ENCODE measurements at places on chromosomes 3 and 15.
A peak's percentile ranks its signal among the peaks of the same experiment; 100 is the strongest.

- DNase-seq, result no peak
Observed at GRCh38 chr3:71685686-71686085, 39.5 kb downstream of the EIF4E3 start.

DNA sequence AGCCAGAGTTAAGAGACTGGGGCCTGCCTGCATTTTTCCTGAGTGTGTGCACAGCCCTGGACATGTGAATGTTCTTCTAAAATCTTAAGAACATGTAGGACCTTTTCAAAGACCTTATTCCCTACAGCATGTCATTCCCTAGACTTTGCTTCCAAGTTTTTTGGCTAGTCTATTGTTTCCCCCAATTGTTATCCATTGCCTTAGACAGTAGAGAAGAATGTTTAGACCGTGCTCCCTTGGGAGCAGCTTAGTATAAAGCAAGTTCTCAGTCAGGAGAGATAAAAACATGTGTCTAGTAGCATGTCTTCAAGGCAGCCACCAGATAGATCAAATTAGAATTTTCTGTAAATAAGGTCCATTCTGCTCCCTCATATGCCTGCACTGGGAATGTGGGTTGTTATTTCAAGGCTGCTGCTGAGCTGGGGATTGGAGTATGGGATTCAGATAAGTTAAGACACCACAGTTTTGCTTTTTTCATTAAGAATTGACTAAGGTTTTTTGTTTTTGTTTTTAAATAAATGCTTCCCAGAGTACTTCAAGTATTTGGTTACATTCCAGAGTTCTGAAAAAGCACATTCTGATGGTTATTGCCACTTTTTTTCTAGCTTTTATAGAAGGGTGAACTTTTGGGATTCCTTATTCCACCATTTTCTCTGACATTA lies 246.7 kb downstream of the RORA start:
- no peak for DNase-seq

- DNase-seq, result no peak
Observed at GRCh38 chr3:42099020-42099765, 8.0 kb downstream of the TRAK1 start.

DNA sequence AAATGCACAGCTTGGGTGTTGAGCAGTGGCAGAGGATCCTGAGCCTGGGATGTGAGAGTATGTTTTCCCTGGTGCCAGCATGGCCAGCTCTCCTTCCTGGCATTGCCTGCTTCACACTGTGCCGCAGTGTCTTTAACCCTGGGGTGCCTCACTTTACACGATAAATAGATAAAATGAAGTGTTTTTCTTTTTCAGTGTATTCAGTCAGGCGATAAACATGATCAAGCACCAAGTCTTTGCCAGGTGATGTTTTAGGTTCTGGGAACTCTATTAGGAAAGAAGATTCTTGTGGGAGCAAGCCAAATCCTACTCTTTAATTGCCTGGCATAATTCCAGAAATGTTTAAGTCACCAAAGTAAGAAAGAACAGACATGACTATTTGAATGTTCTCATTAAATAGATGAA lies 14.0 kb downstream of the ABHD6 start:
- no peak for DNase-seq

DNA sequence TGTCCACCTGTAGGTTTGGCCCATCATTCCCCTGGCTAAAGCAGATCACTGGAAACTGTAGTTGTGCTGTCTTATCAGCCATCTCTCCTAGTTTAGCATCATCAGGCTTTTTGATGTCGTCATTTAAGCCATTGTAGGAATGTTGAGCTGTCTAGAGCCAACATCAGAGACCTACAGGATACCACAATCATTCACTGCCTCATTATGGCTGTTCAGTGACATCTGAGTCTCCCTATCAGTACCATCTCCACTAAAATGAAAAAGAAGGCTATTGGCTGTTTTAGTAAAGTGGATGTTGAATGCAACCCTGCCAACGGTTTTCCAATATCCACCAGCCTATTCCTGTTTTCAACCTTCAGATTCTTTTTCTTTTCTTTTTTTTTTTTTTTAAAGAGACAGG lies 29.2 kb downstream of the RLBP1 start:
- no peak for DNase-seq

- no peak for DNase-seq
Observed at GRCh38 chr3:53226142-53226840, 29.5 kb downstream of the TKT start.

GRCh38 chr3:229183-229661 lies 32.7 kb downstream of the CHL1 start:
- no peak for DNase-seq

GRCh38 chr3:29409409-29409808 lies 128.5 kb downstream of the RBMS3 start:
- DNase-seq, result no peak

DNA sequence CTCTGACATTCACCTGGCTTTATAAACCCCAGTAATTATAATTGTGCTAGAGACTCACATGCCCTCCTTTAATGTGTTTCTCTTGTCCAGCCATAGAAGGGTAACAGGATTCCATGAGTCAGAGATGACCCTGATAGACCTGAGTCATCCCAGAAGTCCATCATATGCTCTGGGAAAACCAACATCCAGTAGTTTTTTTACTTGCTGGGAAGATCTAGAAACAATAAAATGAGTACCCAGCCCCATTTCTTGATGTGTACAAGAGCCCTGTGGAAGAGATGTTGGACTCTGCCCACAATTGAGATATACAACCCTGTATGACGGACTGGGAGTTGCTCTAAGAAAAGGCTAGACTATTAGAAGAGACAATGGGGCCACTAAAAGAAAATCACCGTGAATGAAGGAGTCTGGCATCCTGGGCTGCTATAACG lies 22.4 kb upstream of the THUMPD3 start:
- DNase-seq, result no peak

GRCh38 chr3:145219355-145220235 lies 941.4 kb downstream of the PLOD2 start:
- DNase-seq, result peak; percentile 1

- no peak for DNase-seq
Observed at GRCh38 chr15:87575896-87576473, 680.6 kb downstream of the NTRK3 start.

- no peak for DNase-seq
Observed at GRCh38 chr3:179421500-179421899, 29.8 kb downstream of the GNB4 start.

DNA sequence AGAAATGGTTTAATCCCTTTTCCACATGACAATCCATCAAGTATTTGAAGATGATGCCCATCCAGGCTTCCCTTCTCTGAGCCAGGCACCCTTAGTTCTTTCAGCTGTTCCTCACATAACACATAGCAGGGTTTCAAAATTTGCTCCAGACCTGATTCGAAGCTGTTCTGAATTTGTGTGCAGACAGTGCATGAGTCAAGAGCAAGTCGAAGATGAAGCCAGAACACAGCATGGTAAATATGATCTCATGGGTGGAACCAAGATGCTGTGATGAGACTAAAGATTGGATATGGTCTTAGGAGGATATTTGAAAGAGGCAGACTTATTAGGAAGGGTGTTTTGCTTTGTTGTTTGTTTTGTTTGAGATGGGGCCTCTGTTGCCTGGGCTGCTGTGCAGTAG lies 32.6 kb upstream of the PDE8A start:
- no peak for DNase-seq

DNA sequence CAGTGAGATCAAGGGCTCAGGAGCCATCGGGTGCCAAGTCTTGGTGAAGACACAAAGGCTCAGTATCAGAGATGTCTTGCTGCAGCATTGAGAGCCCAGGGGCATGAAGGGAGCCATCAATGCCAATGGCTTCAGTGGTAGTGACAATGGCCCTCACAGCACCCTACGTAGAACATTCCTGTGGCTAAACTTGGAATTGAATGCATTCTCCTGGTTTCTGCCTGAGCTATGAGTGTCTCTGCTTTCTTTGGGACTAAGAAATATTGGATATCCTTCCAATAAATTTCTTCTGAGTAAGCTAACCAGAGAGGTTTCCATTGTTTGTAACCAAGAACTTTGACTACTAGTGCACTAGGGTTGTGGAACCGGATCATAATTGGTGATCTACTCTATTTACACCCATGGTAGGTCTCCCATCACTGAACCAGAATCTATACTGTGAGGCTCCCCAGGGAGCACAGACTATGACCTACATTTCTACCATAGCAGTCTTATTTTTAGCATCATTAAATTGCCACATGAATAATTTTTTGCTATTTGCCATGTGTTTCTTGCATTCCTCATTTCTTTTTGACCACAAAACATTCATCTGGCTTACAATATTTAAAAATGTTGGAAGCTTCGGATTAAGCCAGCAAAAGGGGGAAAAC lies 31.6 kb upstream of the PDZRN3 start:
- no peak for DNase-seq

DNA sequence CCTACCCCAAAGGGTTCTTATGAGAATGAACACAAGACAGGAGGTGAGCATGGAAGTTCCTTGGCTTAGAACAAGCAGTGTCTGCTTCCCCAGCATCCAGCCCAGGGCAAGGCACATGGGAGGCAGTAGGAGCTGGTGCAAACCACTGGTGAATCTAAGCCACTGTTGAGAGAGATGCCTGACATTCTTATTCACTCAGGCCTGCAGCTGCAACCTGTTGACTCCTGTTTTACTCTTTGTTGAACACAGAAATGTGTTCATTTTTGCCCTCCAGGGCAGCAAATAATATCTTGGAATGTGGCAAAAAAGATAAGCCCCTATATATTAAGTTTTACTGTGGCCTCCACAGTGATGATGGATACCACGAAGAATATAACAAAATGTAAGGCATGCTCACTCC lies 8.9 kb upstream of the PAK6 start:
- no peak for DNase-seq

DNA sequence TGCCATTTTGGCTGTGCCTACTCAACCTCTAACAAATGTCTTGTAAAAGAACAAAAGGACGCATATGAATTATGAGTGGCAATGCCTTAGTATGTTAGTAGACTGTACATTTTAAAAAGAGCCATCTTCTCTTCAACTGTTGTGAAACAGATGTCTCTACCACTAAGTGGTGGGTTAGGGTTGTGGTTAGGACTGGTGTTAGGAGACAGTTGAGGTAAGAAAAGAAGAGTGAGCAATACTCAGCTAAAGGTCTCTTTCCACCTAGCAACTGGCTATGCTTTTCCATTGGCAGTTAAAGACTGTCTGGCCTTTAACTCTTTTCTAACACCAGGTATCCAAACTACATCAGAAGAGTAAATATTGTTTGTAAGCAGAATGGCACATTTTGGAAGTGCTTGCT lies 221.7 kb upstream of the TBC1D5 start:
- peak; percentile 59 for DNase-seq

GRCh38 chr3:181009225-181009624 lies 19.7 kb upstream of the DNAJC19 start:
- no peak for DNase-seq

DNA sequence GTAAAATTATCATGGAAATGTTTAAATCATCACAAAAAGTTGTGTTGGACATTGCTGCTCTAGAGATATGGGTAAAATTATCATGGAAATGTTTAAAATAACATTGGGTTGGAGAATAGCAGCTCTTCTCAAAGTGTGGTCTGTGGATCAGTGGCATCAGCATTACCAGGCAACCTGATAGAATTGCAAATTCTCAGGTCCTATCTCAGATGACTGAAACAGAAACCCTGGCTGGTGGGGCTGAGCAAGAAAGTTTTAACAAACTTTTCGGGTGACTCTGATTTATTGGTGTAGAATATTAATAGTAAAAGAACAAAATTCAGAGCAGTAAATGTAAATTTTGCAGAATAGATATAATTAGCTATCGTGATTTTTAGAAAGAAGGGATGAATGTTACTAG lies 28.9 kb downstream of the NXPE3 start:
- DNase-seq, result no peak

DNA sequence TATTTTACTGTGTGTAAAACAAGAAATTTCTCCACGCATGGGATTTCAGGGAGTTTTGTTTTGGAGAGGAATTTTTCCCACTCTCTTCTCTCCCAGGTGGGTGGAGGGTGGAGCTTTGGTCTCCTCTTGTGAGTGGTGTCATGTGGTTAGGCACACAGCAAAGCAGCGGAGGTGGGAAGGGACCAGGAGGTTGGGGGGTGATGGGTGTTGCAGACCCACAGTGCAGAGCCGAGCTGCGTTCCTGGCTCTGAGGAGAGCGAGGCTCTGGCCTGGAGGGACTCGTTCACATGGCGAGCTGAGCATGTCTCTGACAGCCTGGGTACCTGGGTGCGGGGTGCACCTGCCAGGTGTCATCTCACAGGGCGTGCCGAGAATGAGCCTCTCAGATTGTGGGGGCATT lies 87.8 kb downstream of the RYR3 start:
- DNase-seq, result no peak

DNA sequence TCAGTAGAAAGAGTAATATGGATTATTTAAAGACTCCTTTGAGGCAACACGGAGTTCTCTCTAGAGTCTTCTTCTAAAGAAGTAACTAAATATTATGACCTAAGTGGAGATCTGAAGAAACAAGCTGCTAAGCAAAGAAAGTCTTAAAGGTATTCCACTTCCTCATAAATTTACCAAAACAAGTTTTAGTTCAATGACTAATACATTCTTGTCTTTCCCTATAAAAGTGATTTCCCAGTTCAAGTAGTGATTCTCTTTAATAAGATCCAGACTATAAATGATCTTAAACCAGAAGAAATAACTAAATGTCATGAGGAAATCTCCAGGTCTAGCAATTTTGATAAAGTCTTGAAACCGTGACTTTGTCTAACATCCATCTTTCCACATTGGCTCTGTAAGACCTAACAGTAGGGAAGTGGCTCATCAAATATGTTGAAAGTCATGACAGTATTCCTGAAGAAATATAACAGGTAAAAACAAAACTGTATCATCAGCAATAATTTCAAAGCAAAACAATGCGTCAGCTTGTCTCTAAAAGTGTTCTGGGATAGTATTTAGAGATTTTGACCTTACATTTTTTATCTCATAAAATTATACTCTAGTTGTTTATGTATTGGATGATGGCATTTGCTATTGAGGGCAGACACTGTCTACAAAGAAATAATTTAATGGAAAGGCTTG lies 51.8 kb upstream of the NEDD4 start:
- no peak for DNase-seq

Measured in GF-D8 (cell line).